ENCODE measurements at places on chromosomes 11 and 22. TPM values are rescaled to one million over a fixed set of nuclear protein-coding genes. Genes with fewer than 3 reads are reported as not detected.

Gene RTCB
- total RNA-seq: 140 TPM

Gene MRGPRF
- 33.6 TPM for total RNA-seq

Gene GUCY1A2
- total RNA-seq: 1.7 TPM

Gene VPS11
- total RNA-seq: 30.1 TPM

Gene ST14
- under 0.01 TPM for total RNA-seq
